ENCODE measurements at places on chromosomes 5 and 9.

DNA sequence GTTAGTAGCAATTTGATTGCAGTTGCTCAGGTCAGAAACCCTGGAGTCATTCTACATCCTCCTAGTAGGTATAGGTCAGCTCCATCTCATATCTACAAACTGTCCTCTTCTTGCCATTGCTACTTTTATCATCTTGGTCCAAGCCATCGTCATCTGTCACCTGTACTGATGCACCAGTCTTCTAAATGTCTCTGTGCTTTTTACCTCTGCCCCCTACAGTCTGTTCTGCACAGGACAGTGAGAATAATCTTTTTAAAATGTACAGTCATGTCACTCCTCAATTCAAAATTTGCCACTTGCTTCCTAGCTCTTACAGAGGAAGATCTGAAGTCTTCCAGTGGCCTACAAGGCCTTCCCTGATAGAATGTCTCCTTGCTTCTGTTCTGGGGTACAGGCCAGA lies 6.8 kb downstream of the NNT start:
- no peak for DNase-seq

- DNase-seq: no peak
These were observed 26.0 kb upstream of the GNE start for GRCh38 chr9:36284226-36284625.

DNA sequence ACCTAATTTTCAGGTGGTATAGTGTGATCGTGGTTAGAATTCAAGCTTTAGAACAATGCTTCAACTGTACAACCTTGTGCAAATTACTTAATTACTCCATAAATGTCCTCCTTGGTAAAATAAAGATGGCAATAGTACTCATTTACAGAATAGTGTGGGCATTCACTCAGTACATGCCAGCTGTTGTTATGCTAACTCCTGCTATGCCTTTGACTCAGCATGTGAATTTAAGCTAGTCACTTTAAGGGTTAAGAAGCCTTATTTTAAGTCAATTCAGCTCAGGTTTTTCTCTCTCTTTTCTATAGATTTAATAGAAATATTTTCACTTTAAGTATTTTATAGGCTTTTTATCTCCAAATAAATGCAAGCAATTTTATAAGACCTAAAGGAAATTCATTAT lies 335.6 kb upstream of the ITGA1 start:
- no peak for DNase-seq

DNA sequence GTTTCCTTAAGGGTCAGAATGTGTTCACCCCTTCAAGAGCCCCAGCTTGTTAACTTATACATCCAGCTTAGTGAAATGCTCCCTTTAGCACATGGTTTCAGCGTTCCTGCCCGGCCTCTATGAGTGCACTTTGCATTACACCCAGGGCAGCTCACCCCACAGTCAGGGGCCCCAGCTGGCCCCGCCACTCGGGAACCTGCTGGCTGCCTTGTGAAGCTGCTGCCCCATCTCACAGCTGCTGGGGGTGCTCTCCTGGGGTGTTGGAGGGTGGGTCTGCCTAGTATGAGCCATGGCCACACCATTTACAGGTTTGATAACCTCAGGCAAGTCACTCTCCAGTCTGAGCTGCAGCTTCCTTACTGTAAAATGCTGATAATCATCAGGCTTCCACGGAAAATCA lies 32.2 kb downstream of the HRH2 start:
- no peak for DNase-seq

DNA sequence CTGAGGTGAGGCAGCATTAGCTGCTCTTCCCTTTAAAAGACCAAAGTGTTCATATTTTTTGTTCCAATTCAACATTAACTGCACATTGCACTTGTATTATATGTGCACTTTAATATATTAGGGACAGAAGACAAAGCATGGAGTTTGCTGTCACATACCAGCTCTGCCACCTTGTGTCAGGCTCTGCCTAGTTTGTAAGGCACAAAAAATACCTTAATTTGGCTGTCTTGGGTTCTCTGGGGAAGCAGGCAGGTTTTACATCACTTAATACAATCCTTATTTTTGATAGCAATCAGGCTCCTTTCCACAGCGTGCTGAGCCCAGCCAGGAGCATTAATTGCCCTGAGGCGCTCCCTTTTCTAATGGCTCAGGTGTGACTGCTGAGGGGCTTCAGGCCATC lies 131.8 kb downstream of the SCAMP1 start:
- DNase-seq: no peak

- no peak for DNase-seq
These were observed 599.8 kb downstream of the PDE4D start for GRCh38 chr5:59293700-59294099.

GRCh38 chr5:140857177-140857986 lies 1.7 kb downstream of the PCDHA10 start:
- DNase-seq: no peak

DNA sequence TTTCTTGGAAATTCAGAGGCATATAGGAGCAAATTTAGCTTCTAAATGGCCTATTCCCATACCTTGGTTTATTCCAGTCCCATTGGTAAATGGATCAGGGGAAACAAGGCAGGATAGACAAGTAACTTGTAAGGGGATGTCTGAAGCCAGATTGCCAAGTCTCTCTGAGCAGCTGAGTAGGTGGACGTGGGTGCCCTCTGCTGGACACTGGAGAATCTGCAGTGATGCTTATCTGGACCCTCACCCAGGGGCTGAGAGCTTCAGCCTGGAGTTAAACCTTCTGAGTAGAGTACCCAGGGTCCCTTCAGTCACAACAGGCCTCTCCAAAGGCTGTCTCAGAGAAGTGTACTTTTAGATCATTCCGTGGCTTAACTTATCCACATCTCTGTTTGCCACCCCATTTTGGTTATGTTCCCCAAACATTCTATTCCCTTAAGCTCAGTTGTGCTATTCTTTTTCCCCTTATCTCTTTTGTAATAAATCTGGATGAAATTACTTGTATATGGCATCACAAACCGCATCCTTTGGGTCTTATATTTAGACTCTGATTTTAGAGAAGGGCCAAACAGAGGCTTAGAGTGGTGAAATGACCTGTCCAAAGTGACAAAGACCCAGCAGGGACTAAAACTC lies 218.3 kb upstream of the GLRA1 start:
- peak; percentile 81 for DNase-seq
